ENCODE measurements at places on chromosomes 3 and 15.

GRCh38 chr3:186933816-186934215, 3.5 kb downstream of the ST6GAL1 start:
- DNase-seq = no peak

DNA sequence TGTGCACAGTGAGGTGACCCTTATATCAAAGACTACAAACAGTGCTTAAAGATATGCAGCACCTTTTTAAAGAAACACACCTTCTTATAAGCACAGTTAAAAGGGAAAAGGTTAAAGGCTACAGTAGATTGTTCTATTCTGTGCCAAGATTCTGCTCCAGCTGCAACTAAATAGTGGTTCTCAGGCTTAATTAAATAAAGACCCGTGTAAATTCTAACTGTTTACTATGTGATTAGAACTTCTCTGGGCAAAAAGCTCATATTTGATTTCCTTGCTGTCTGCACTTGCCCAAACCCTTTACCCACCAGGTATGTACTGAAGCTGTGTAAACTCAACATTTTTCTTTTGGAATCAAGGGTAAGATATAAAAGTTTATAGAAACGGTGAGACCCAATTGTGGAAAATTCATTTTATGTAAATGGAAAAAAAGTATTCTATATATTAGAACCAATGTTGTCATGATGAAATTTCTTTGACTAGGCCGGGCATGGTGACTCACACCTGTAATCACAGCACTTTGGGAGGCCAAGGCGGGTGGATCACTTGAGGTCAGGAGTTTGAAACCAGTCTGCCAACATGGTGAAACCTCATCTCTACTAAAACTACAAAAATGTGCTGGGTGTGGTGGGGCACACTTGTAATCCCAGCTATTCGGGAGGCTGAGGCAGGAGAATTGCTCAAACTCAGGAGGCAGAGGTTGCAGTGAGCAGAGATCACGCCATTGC, 230.6 kb downstream of the MECOM start:
- DNase-seq = no peak

- no peak for DNase-seq
These were observed 252.5 kb upstream of the TGFBR2 start for GRCh38 chr3:30353711-30354467.

DNA sequence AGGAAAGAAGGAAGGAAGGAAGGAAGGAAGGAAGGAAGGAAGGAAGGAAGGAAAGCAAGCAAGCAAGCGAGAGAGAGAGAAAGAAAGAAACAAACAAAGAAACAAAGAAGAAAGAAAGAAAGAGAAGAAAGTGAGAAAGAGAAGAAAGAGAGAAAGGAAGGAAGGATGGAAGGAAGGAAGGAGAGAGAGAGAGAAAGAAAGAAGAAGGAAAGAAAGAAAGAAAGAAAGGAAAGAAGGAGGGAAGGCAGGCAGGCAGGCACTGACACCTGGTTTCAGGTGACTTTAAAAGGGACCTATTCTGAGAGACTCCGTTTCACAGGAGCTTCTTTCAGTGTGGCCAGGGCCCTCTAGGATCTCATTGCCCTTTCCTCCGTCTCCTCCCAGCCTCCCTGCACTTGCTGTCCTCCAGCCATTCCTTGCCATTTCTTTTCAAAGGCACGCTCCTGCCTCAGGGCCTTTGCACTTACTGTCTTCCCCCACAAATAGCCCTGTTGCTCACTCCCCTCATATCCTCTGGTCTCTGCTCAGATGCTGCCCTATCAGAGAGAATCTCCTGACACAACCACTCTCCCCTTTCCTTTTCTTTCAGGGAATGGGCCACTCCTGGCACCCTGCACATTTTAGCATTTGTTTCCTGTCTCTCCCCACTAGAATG, 31.5 kb downstream of the IL12A start:
- no peak for DNase-seq

- no peak for DNase-seq
These were observed 147.7 kb upstream of the GALNT15 start for GRCh38 chr3:16026753-16027152.

GRCh38 chr15:41971089-41971894, 1.1 kb downstream of the EHD4 start:
- peak; percentile 44 for DNase-seq

GRCh38 chr3:46673151-46674030, 20.1 kb downstream of the ALS2CL start:
- DNase-seq = no peak

GRCh38 chr3:8556473-8556869, 54.8 kb downstream of the LMCD1 start:
- DNase-seq = no peak

- no peak for DNase-seq
These were observed 70.1 kb downstream of the HMCES start for GRCh38 chr3:129348734-129349133.

Measured in skin of body (tissue), 3 donors.